ENCODE measurements at places on chromosomes 3 and 15. TPM values are rescaled to one million over a fixed set of nuclear protein-coding genes. Genes with fewer than 3 reads are reported as not detected.

RTP4 gene
- not detected for total RNA-seq

TGM5 gene
- total RNA-seq = not detected

GRK7 gene
- under 0.01 TPM for total RNA-seq

ITIH1 gene
- not detected for total RNA-seq

ARPP21 gene
- total RNA-seq = 459 TPM

SH2D7 gene
- total RNA-seq = not detected

ENTPD3 gene
- 3.3 TPM for total RNA-seq

CELF6 gene
- 11.4 TPM for total RNA-seq

NEK11 gene
- total RNA-seq = 28.1 TPM

ATP13A5 gene
- 0.41 TPM for total RNA-seq

PLSCR4 gene
- 5.7 TPM for total RNA-seq

CPA3 gene
- not detected for total RNA-seq

FBXO40 gene
- not detected for total RNA-seq

ST8SIA2 gene
- total RNA-seq = 56.3 TPM

IGF2BP2 gene
- total RNA-seq = 20.0 TPM

P2RY1 gene
- 33.8 TPM for total RNA-seq

All from frontal cortex (tissue), 4 donors.